ENCODE measurements at places on chromosomes 1 and 21.
A peak's percentile ranks its signal among the peaks of the same experiment; 100 is the strongest.

GRCh38 chr1:53636621-53637171 is 102.3 kb downstream of the GLIS1 start:
- no peak for DNase-seq

- DNase-seq: no peak
Observed at GRCh38 chr1:25826571-25826970, 6.8 kb downstream of the MTFR1L start.

DNA sequence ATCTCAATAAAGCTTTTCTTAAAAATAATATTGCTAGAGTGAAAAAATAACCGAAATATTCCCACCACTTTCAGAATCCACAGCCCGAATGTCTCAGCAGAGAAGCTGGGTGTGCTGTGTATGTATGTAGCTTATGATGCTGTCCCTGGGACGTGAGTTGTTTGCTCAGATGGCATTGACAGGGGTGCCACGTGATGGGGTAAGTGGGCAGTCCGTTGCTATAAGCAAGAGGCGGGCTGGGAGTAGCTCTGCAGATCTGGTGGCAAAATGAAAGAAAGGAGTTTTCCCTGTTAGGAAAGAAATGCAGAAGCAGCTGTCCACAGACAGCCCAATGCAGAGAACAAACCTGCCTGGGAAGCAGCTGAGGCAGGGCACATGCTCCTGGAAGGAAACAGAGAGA is 3.8 kb upstream of the FAM20B start:
- DNase-seq: no peak

GRCh38 chr1:53330819-53331218 is 2.9 kb upstream of the LRP8 start:
- DNase-seq: no peak

- DNase-seq: no peak
Observed at GRCh38 chr1:154595621-154596020, 12.4 kb downstream of the ADAR start.

- DNase-seq: no peak
Observed at GRCh38 chr1:206772243-206772937, at the start of gene IL10. IL10 (minus strand) TSS chr1:206772494; CDS start chr1:206772435, 59 bp downstream.

DNA sequence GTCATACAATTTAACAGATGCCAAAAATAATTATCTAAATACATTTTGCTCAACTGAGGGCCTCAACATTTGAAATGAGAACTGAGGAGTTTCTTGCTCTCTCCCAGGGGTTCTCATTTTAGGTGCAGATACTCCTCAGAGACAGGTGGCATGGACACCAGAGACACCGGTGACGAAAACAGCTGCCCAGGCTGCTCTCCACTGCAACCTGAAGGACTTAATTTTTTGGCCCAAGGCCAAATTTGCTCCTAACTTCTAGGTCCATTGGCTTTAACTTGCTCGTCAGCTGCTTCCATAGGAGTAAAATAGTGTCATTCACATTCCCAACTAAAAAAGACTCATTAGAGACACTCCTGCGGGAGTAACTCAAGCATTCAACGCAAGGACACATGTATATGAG is 87.0 kb downstream of the NRIP1 start:
- DNase-seq: no peak

DNA sequence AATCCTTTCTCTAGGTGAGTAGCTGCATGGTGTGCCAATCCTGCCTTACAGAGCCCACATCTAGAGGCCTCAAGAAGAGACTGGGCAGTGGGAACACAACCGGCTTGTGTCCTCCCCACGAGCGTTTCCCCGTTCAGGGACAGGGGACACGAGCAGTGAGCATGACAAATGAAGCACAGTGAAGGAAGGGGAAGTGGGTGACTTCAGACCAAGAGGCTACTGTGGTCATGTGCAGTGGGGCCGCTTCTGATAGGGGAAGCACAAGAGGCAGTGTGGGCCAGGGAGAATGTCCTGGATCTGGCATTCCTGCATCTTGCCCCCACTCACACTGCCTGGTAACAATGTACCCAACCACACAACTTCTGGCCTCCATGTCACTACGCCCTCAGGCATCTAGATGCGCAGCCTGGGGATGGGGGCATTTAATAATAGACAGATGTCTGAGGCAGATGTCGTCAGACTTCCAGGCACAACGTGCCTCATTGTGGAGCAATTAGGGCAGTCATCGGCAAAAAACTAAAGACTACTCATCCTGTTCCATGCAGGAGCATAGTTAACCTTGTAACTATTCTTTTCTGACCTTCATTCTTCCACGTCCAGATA is 155.6 kb upstream of the NBPF11 start:
- no peak for DNase-seq

GRCh38 chr1:1349256-1350012 is at the start of gene DVL1:
DVL1 (minus strand) TSS chr1:1349418; CDS start chr1:1349065, 353 bp downstream.
- DNase-seq: peak; percentile 84

DNA sequence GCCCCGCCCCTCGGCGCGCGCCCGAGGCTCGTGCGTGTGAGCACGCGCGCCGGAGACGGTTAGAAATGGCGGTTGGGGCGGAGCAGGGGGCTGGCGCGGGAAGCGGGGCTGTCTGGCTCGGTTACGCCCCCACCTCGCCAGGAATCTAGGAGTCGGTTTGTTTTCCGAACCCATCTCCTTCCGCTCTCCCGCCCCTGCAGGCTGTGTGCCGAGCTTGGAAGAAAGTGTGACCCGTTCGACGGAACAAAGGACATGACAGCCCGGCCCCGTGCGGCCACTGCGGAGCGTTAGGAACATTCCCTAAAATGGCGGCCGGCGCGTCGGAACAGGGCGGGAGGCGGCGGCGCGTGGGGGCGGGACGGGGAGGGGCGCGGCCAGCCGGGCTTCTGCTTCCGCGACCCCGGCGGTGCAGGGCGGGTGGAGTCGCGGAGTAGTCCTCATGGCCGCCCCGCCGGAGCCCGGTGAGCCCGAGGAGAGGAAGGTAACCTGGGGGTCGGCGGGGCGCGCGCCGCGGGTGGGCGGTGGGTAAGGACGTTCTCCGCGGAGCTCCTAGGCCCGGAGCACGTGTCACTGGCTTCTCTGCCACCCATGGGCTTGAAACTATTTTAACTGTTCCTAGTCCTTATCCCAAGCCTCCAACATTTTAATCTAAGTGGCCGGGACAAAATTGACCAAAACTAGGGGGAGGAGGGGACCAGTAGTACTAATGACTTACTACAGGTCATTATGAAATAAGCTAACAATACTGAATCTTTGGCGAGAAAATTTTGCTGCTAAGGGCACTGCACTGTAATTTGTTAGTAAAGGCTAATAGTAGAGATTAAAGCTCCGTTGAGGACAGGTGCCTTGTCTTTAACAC is at the start of gene COX20:
Gene COX20, plus strand, starts transcription at position 383 of the 859 bp plus-strand sequence. Its CDS starts 57 bp downstream, at position 440.
- no peak for DNase-seq

DNA sequence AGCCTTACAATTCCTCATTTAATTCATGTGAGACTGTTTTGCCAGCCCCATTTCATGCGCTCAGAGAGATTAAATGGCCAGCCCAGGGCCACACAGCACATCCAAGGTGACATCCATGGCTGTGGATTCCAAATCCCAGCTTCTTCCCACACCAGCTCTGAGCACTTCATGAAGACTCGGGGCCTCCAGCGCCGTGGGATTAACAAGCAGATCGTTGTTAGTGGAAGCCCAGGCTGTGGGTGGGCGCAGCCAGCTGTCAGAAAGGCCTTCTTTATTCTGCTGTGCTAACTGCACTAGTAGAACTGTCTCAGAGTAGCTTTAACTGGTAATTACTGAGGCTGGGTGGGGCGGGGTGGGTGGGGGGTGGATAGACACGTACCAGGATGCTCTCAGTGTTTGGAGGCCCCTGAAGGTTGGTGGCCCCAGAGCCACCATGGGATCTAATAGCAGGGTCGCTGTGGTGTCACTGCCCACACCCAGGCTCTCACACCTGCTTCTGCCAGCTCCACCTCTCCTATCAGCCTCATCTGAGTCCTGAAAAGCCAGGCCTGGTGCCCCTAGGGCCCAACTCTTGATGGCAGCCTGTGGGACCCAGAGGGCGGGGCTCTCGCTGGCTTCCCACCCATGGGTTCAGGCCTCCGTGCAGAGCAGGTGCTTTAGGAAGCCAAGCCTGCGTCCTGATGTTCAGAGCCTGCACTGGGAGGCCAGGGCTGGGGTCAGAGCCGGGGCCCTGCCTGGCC is 3.4 kb downstream of the BMP8A start:
- DNase-seq: no peak

- DNase-seq: no peak
Observed at GRCh38 chr1:94063379-94063778, 57.6 kb downstream of the ABCA4 start.

DNA sequence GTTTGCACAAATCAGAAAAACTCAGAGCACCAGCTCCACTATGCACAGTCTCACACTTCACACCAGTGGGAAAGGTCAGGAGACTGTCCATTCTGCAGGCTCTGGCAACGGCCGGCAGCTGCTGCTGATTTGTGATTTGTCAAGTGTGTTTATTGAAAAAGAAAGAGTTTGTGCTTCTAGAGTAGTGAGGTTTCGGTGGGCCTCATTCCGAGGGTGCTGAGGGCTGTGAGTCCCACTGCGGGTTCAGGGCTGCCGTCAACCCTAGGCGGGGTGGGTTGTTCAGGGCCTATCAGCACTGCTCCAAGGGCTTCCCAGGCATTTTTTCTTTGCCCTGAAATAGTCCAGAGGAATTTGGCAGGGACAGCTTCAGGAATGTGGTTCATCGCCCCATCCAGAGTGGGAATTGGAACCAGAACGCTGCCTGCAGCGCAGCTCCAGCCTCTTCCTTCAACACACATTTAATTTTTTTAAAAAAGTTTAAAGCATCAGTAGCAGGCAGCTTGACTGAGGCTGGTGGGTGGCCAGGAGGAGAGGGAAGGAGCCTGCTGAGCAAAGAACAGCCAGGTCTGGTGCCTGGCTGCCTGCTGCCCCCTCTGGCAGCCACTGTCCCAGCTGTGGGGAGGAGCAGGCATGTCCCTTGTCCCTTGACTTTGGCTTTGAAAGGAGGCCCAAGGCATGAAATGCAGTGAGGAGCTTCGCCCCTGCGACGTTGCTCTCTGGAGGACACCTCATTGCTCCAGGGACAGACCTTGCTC is 19.7 kb downstream of the STUM start:
- DNase-seq: no peak

- DNase-seq: no peak
Observed at GRCh38 chr21:40425981-40426380, 421.0 kb downstream of the DSCAM start.

DNA sequence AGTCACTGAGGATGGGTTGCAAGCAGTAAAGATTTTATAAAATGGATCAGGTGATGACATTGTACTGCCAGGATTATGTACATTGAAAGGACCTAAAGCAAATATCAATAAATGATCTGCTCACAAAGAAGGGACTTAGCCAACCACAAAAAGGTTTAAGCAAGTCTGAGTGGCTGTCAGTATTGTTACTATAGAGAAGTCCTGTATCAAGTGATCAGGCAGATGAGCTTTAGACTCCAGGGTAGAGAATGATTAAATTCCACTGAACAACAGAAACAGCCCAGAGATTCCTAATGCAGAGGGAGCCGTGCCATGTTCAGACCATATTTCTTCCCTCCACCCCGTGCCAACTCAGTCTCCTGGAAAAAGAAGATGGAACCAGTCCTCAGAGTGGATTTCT is 138.9 kb downstream of the SETD4 start:
- no peak for DNase-seq

- DNase-seq: no peak
Observed at GRCh38 chr1:31712630-31713029, 8.8 kb upstream of the COL16A1 start.

GRCh38 chr21:37270576-37271365 is 3.6 kb upstream of the VPS26C start:
- DNase-seq: no peak

DNA sequence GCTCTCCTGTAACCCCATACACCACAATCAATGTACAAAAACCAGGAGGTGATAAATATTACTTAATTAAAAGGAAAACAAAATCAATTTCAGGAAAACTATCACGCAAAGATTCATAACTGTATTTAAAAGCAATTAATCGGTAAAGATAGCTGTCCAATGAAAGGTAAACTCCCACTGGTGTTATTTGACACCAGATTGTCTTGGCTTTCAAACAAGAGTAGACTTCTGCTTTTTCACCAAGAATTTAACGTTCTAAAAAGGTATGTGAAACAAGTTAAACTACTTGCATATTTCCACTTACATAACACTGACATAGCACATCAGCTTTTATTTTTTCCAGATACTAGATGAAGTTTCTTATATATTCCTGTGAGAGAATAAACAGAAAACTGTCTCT is 3.5 kb downstream of the PLPP3 start:
- no peak for DNase-seq

DNA sequence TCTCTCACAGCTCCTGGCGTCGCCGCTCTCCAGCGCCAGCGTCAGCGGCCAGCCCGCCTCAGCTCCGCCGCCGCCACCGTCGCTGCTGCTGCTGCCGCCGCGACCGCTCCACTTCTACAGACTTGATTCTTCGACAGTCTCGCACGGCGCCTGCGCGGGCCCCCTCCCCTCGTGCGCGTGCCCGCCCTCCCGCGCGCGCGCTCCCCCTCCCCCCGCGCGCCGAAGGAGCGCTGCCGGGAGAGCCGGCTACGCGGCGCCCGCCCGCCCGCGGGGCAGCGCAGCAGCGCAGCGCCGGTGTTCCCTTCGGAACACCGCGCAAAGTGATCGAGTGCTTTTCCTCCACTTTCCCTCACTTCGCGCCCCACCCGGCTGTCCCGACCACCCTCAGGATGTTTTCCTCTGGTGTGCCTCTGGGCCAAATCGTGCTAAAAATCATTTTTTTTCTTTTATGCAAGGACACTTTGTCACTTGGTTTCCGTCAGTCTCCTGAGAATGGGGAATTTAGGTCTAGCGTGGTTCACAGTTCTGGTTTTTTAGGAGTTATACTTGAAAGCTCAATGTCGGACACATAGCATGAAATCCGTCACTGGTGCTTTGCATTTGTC is at the start of gene IRF2BP2:
Gene IRF2BP2, minus strand, starts transcription at position 118 of the 605 bp plus-strand sequence. CDS start 684 bp downstream, outside the sequence.
- DNase-seq: peak; percentile 86

DNA sequence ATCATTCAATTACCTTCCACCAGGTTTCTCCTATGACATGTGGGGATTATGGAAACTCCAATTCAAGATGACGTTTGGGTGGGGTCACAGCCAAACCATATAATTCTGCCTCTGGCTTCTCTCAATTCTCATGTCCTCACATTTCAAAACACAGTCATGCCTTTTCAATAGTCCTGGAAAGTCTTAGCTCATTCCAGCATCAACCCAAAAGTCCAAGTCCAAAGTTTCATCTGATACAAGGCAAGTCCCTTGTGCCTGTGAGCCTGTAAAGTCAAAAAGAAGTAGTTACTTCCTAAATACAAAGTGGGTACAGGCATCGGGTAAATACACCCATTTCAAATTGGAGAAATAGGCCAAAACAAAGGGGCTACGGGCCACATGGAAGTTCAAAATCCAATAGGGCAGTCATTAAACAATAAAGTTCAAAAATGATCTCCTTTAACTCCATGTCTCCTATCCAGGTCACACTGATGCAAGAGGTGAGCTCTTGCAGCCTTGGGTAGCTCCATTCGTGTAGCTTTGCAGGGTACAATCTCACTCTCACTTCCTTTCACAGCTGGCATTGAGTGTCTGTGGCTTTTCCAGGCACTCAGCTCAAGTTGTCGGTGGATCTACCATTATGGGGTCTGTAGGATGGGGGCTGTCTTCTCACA is 112.9 kb downstream of the FCRL5 start:
- no peak for DNase-seq

- no peak for DNase-seq
Observed at GRCh38 chr1:85387781-85388180, 77.2 kb downstream of the DDAH1 start.

All from activated naive CD4-positive, alpha-beta T cell treated with anti-CD3 and anti-CD28 coated beads, Interleukin-2, amount 50 U/mL, for 72 hours (primary cell).